ENCODE measurements at places on chromosomes 6 and 20.
A peak's percentile ranks its signal among the peaks of the same experiment; 100 is the strongest.

GRCh38 chr6:156741287-156742073, 35.7 kb upstream of the ARID1B start:
- DNase-seq: no peak

GRCh38 chr6:111105578-111105977, 18.3 kb downstream of the SLC16A10 start:
- no peak for DNase-seq

- DNase-seq: no peak
Measured at GRCh38 chr20:20555838-20556237, 156.6 kb downstream of the RALGAPA2 start.

GRCh38 chr20:41457173-41457857, 90.7 kb upstream of the EMILIN3 start:
- DNase-seq: no peak

DNA sequence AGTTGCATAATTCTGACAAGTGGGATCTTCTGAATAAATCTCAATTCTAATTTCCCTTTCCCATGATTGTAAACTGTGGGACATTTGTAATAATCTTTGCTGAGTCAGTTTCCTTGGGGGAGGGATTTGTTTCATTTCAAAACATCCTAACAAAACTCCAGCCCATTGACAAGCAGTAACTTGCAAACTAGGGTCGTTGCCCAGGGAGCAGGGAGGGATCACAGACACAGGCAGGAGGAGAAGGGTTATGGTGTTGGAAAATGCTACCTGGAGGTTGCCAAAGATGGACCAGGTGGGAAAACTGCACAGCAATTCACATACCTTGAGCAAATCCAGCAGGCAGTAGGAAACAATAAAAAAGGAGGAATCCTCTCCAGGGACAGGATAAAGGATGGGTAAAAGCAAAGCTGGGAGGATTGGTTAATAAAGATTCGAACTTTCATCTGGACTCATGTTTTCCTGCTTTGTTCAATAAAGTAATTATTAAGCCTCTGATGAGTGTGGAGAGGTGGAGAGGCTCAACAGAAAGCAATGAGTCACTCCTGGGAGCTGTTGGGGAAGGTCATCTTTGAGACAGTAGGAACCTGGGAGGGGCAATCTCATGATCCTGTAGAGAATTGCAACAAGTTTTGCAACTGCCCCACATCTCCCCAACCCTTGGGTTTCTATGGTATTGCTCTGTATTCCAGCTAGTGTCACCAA, 87.3 kb upstream of the AKIRIN2 start:
- no peak for DNase-seq

DNA sequence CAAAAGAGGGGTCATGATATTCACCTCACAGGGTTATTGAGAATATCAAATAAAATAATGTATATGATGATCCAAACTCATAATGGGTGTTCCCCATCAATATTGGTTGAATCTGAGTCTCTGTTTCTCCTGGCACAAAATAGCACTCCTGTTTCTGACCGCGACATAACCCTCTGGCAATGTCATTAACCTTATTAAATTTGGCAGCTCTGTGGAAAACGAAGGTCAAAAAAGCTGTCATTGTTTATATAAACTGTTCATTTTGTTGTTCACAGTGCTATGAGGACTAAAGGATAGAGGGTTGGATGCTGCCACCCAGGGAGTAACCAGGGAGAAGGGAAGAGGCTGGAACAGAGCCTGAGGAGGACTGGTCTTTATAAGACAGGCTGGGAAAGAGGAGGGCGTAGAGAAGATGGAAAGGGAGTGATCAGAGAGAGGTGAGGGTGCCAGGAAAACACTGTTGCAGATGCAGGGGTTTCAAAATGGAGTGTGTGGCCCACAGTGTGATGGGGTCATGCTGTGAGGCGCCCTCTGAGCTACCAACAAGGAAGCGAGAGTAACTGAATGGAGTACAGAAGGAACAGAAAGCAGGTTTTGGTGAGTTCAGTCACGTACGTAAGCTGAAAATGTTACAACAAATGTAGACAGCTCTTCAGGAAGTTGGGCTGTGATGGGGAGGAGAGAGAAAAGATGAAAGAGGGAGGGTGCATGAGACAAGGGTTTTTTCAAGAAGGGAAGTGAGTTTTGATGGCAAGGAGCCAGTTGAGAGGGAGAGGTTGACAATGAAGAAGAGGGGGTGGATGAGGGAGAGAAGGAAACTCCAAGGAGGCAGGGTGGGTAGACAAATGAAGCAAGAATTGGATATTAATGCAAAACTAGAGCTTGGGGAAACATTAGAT, 251.6 kb upstream of the TAB2 start:
- peak; percentile 74 for DNase-seq

DNA sequence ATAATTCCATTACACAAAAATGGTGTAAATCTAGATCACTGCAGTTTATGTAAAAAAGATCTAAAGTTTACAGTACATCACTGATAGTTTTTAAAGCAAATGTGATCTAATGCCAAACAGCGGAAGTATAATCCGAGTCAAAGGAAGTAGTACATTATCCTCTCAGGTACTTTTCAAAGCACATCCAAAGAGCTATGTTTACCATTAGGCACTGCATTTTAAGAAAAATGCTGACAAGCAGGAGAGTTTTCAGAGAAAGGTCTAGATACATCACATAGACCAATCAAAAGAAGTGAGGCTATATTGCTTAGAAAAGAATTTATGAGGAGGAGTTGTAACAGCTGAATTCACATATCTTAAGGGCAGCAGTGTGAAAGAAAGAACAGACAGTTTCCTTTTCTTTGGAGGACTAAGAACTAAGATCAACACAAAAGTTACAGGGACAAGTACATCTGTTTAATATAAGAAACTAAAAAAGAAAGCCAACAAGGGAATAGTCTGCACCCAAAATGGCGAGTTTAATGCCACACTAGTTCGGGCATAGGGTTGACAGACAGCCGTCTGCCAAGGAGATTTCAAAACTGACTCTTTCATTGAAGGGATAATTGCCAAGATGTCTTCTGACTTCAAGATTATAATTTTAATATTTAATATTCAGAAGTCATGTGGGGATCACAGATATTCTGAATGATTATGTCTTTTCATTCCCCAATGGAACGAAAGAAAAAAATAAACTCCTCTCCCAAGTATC, 1.4 kb downstream of the ZNF184 start:
- DNase-seq: no peak

DNA sequence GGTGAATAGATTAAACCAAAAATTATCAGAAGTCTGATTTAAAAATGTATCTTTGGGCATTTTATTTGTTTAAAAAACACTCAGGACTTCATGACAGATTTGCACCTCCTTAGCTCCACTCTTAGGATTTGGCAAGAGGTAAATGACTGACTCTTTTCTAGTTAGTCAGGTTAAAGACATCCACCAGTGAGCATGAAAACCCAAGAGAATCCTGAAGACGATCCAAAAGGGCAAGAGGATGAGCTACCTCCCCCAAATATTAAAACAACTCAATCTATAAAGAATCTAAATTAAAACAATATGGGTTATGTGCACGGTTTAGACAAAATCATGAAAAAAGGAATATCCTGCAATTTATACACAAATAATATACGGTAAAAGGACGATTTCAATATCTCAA, 89.4 kb upstream of the OPRM1 start:
- no peak for DNase-seq

DNA sequence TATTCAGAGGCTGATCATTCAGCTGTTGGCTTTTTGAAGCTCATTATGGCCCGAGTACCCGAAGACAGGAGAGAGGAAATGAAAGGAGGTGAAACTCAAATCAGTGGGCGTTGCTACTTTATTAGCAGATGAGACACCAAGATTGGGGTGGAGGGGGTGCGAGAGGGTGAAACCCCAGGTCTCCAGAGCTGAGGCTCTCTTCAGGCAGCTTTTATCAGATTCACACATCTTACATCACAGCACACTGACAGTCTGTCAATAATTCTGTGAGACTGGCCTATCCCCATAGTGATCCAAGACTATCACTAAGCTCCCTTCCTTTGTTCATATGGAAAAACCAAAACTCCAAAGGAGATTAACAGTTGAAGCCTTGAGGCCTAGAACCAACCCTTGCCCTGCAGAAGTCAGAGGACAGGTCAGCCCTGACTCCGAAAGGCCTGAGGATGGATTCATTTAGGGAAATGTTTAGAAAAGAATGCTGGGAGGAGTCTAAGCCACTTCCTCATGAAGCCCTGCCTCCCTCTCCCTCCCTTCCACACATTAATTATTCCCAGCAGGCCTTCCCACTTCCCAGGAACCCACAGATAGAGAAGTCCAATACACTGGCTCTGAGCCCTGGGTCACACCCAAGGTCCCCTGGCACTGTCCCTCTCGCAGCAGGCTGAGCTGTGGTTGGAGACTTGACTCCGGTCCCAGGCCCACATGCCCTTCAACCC, 23.2 kb downstream of the TRERF1 start:
- DNase-seq: peak; percentile 42

GRCh38 chr6:5095236-5095635, 10.1 kb downstream of the PPP1R3G start:
- no peak for DNase-seq

DNA sequence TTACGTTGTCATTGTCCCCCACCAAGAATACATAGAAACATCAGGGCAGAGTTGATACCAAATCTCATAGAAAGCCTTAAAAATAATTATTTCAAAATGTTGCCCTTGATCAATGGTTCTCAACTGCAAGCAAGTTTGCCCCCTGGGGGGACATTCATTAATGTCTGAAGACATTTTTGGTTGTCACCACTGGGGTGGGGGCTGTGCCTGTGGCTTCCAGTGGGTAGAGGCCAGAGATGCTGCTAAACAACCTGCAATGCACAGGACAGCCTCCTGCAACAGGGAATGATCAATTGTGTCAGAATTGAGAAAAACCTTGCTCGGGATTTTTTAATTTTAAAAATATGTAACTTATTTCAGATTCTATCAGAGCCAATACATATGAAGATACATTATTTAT, 130.6 kb upstream of the DOK5 start:
- DNase-seq: no peak

GRCh38 chr6:140670021-140670420, 1295.6 kb upstream of the CITED2 start:
- DNase-seq: no peak

DNA sequence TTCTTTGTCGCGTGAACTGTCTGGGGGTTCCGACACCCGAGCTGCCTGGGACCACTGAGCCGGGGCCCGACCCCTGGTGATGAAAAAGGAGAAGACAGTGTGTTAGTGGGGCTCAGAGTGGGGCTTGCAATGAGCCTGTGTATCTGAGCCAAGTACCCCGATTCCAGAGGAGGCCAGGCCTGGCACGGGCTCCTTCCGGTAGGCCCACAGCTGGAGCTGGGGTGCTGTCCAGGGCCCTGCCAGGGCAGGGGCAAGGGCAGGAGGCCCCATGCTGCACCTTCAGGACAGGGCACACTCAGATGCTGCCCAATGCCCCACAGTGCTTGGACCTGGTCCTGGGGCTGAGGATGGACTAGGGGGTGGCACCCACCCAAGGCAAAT, 89.4 kb downstream of the TAF4 start:
- no peak for DNase-seq

- DNase-seq: no peak
Measured at GRCh38 chr6:73830119-73830518, 134.1 kb downstream of the CD109 start.

GRCh38 chr6:134097114-134097707, 44.8 kb upstream of the SLC2A12 start:
- DNase-seq: peak; percentile 62

GRCh38 chr6:98039904-98040607, 757.0 kb upstream of the MMS22L start:
- no peak for DNase-seq

GRCh38 chr6:113356139-113356538, 501.0 kb upstream of the MARCKS start:
- DNase-seq: no peak

- DNase-seq: no peak
Measured at GRCh38 chr6:6660339-6661045, 72.0 kb downstream of the LY86 start.

GRCh38 chr6:33088258-33088930, 12.6 kb downstream of the HLA-DPB1 start:
- no peak for DNase-seq

DNA sequence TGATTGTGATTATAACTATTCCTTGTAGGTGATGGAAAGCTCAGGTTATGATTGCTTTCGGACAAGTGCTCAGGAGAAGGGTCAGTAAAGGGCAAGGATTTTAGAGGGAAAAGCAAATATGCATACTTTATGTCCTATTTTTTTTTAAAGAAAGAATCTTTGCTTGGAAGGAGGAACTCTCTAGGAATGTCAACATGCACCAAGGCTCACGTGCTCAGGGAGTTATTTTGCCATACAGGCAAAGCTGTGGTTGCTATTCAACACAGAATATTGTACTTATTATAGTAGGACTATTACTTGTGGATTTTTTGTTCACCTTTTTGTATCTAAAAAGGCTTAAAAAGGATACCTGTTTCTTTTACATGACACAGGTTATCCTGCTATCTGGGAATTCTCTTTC, 3.0 kb upstream of the TSPYL1 start:
- no peak for DNase-seq

- DNase-seq: no peak
Measured at GRCh38 chr6:52588710-52589091, 11.8 kb upstream of the TRAM2 start.

DNA sequence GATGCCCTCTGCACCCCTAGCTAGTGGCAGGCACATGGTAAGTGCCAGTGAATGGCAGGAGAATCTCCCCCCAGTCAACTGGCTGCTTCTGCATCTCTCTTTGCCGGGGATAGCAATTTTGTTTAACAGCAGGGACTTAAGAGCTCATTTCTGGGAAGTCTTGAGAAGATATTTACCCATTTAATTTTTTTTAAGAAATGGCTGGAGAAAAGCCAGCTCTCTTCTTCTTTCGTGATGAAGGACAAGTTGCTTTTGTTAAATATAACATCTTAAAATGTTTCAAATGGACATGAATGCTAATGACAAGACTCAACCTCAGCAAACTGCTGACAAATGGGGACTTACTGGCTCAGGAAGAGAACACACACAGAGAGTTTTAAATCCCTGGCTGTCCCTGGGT, 55.0 kb upstream of the IYD start:
- no peak for DNase-seq

DNA sequence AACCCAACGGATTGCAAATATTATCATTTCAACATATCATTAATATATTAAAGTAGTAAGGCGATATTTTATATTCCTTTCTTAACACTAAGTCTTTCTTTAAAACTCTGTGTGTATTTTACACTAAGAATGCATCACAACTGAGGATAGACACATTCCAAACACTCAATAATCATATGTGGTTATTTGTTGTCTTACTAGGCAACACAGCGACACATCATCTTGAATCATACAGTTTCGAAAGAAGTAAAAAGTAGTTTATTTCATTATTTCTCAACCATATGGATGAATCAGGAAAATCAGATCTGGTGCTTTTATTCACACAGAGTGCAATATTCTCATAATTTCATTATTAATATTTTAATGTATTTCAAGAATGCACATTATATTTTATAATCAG, 662.4 kb downstream of the EPHA7 start:
- no peak for DNase-seq

DNA sequence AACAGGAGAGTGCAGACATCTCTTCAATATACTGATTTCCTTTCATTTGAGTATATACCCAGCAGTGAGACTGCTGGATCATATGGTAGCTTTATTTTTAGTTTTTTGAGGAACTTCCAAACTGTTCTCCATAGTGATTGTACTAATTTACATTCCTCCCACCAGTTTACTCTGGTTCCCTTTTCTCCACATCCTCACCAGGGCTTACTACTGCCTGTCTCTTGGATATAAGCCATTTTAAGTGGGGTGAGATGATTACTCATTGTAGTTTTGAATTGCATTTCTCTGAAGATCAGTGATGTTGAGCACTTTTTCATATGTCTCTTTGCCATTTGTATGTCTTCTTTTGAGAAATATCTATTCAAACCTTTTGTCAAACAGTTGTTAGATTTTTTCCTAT, 64.9 kb upstream of the HMGCLL1 start:
- DNase-seq: no peak
